ENCODE measurements at places on chromosomes 6 and 20.

GRCh38 chr6:100479179-100480035 is 14.7 kb upstream of the SIM1 start:
- peak; percentile 74 for DNase-seq

- no peak for DNase-seq
Measured at GRCh38 chr6:19327241-19327640, 509.9 kb upstream of the ID4 start.

- peak; percentile 93 for DNase-seq
Measured at GRCh38 chr20:47317127-47317895, 39.2 kb downstream of the ZMYND8 start.

DNA sequence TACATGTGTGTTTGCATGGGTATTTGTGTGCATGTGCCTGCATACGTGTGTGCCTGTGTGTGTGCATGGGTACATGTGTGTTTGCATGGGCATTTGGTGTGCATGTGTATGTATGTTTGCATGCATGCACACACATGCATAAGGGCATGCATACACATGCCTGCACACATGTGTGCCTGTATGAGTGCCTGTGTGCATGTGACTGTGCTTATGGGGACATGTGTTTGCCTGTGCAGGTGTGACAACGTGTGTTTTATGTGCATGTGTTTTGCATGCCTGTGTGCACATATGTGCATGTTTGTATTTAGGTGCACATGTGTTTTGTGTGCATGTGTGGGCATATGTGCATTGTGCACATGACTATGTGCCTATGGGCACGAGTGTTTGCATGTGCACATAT is 165.7 kb downstream of the ERMARD start:
- DNase-seq = no peak

DNA sequence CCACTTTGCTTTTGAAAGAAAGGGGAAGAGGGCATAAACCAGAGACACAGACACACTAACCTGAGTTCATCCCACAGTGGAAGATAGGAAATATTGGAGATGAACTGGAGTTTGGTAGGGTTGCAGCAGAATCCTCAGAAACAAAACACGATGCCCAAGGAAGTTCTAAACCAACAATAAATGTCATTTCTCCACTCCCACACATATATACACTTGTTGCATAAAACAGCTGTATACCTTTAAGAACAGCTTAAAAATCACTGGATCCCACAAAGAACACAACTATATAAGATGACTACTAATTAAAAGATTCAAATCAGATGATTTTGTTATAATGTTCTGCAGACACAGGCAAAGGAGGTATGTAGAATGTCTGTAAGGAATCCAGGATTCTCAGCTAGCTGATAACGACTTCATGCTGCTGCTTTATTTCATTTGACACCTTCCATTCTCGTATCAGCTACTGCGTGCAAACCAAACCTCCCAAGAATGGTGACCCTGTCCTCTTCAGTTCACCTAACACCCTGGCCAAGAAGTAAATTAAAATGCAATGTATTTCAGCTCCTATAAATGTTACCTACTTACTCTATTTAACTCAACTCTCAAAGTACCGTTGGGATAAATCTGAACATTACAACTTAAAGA is 14.3 kb downstream of the KIF13A start:
- no peak for DNase-seq

GRCh38 chr6:1029141-1029540 is 282.8 kb upstream of the FOXQ1 start:
- DNase-seq = peak; percentile 23

DNA sequence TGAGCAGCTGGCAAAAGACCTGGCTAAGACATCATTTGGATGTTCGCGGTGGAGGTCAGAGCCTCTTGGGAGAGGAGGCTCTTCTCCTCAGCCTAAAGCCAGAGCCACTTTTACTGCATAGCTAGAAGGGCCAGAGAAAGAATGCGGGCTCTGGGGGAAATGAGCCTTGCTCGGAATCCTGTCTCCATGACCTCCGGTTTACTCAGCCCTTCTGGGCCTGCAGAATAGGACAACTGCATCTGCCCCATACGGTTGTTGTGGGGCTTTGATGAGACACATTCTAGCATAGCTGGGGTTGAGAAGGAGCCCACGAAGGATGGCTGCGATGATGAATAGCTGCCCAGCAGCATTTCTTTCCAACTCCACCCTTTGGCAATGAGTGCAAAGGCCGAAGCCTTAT is 115.0 kb upstream of the SLC22A23 start:
- peak; percentile 51 for DNase-seq

GRCh38 chr20:25280574-25281535 is 33.0 kb downstream of the PYGB start:
- no peak for DNase-seq

DNA sequence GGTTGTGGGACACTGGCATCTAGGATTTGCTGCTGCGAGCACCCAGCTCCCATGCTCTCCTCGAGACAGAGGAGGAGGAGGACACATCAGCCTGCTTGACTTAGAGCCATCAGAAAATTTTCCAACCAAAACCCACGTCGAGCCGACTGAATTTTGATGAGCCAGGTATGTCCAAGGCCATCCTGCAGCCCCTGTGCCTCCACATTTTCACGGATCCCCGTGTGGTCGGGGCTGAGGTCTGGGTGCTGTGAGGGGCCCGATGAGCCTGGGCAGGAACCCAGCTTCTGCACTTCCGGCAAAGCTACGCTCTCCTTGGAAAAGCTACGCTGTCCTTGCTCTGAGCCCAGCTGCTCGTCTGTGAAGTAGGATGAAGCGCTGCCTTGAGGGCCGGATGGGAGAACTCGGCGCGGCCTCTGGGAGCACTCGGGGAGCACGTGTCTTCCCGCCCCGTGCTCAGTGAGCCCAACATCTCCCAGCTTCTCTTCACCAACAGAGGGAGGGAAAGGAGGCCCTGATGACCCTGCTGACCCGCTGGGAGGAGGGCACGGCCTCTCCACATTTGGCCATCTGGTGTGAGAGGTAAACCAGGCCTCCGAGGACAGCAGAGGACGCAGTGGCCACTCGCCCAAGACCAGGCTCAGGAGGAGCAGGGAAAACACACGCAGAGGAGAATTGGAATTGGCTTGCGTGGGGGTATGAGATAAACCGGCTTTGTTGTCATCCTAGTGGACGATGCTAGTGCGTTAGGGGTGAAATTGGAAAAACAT is 33.9 kb downstream of the PSMG4 start:
- DNase-seq = no peak

DNA sequence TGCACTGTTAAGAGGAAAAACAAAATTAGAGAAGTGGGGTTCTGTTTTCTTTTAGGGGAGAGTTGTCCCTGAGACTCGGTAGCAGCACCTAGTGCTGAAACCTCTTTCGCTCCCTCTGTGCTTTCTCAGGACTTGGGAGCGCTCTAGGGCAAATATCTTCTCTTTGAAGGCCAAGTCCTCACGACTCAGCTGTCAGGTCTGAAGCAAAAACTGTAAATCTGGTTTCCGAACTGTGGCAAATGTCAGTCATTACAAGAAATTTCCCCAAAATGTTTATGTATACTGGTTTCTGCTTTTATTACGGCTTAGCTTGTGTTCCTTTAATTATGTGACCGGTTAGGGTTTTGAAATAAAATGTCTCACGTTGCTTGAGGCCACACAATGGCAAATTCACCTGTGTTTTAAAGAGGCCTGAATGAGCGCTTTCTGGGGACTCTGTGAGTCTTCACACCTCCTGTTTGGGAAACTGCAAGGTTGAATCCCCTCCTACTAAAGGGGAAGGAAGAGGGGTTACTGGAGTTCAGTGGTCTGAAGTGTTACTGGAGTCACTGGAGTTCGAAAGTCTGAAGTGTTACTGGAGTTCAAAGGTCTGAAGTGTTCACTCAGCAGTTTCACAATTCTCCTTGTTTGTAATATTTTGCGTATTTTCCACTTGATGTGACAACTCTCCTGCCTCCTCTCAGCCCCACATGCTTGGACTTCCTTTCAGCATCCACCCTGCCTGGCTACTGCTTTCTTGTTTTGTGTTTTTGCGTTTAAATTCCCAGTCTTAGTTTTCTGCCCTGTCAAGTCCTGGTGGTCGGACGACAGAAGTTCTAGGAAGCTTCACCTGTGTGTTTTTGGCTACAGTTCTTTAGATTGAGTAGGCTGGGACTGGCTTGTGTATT is 1.6 kb downstream of the SMPDL3A start:
- DNase-seq = peak; percentile 28
